B cell (primary cell): ENCODE measurements at places on chromosomes 3 and 15.

- DNase-seq, result no peak
These were observed 44.8 kb downstream of the FILIP1L start for GRCh38 chr3:100069472-100069871.

DNA sequence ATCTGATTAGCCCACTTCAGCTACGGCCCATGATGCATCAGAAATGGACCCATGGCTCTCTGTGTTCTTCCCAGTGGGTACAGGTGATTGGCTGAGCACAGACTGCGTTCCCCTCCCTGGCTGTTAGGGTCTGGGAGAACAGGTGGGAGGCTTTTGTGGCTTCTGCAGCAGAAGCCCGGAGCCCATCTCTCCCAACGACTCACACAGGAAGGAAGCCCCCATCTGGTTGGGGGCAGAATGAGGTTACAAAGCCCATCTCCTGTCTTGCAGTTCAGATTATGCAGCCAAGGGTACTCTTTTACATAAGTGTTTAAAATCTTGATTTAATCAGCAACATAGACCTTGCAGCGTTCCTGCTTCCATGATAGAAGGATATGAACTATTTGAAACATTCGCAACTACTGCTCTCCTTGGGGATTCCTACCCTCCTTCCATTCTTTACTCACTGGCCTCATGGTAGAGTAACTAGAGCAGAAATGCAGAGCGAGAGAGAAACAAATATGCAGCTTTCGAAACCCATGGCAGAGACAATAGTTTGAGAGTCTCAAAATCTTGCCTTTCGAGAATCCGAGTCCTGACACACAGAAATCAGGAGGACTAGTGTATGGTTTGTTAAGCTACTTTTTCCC is 291.3 kb downstream of the TLE3 start:
- DNase-seq, result no peak

DNA sequence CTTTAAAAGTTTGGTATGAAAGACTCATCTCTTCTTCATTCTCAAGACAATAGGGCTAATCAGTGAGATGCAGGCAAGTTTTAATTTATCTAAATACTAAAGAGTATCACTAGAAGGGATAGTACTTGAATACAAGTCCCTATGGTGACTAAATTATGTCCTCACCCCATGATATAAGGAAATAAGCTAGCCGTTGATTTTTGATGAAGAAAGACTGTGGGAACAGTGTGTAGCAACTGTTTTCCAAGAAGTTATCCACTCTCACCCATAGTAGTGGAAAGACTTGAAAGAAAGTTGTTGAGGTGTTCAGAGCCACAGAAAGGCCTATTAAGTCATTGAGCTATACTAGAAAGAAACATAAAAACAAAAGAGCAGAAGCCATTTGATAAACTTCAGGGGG is 36.7 kb downstream of the PIK3CA start:
- no peak for DNase-seq

DNA sequence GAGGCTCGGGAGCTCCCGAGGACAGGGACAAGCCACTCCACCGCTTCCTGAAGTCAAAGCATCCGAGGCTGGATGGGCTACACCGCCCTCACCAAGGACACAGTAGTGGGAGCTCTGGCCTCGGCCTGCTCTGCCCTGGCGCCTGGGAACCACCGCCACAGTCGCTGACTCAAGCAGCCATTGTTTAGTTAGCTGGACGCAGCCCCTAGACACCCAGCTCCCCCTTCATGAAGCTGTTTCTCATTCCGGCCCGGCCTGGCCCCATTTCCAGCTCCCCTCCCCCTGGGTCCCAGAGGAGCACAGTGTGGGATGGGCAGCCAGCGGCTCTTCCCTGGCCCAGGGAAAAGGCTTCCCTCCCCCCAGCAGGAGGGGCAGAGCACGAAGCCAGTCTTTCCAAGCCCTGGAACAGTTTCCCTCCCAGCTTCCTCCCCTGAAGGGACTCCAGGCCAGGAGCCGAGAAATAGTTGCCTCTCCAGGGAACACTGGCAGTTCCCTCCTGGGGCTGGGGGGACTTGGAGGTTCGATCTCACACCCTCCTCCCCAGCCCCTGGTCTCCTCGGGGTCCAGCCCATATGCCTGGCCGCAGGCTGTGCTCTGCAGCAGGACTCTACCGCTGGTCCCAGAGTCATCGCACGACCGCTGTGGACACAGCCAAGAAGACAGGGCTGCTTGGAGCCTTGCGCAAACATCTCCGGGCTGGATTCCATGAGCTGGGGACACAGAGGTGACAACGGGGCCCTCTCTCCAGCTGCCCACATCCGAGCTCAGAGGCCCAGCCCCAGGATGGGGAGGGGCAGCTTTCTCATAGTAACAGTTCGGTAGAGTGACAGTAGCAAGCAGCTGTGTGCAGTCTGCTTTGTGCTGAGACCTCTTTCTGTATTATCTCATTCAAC is 10.0 kb downstream of the PLXND1 start:
- DNase-seq, result no peak

GRCh38 chr15:65641768-65642475 is 20.2 kb downstream of the SLC24A1 start:
- DNase-seq, result no peak

- no peak for DNase-seq
These were observed 93.1 kb upstream of the RPL32 start for GRCh38 chr3:12934431-12934830.

- no peak for DNase-seq
These were observed 10.0 kb upstream of the DNAAF4 start for GRCh38 chr15:55518009-55518408.
